ENCODE measurements at places on chromosomes 7 and 10.

- no peak for DNase-seq
These were observed 11.7 kb upstream of the SERPINE1 start for GRCh38 chr7:101115215-101115614.

DNA sequence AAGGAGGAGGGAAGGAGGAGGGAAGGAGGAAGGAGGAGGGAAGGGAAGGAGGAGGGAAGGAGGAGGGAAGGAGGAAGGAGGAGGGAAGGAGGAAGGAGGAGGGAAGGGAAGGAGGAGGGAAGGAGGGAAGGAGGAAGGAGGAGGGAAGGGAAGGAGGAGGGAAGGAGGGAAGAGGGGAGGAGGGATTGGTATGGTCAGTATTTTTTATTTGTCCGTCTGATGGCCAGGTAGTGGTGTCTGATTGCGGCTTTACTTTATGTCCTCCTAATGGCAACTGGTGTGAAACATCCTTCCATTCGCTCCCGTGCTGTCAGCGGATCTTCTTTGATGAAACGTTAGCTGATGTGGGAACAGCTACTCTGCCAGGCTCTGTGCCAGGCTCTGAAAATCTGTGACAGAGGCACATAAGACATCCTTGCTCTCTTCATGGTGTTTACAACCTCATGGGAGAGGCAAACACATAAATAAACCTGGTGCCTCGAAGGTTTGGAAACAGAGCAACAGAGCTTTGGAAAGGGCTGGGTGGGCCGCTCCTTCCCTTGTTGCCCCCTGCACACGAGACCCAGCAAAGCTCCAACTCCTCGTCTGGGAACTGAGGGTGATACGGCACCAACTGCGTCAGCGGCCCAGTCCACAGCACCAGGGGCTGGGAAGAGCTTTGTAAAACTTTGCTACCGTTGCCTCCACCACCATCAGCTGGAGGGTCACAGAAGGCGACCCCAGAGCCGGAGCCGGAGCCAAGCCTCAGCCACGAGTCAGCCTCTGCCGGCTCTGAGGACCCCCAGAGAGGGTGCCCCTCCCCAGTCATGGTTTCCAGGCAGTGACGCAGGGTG is 40.3 kb downstream of the PDGFA start:
- no peak for DNase-seq

DNA sequence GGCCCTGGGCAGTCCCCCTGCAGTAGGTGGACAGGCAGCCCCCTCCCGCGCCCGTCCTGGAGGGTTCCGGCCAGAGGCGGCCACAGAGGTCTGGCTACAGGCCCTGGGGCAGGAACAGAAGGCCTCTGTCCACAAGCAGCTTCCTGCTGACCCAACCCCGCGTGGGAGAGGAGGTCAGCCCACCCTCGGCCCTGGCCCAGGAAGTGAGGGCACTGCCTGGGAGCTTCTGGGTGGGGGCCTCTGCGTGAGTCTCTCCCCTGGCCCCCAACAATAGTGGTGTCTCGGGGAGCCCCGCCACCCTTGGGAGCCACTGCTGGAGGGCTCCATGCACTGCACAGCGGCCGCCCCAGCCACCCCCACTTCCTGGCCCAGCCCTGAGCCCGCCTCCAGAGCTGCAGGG is 4.7 kb downstream of the MICALL2 start:
- no peak for DNase-seq

GRCh38 chr10:60465801-60466200 is 76.1 kb upstream of the ANK3 start:
- no peak for DNase-seq

Measured in GM13977 (cell line).